ENCODE measurements at places on chromosomes 5 and 9.

DNA sequence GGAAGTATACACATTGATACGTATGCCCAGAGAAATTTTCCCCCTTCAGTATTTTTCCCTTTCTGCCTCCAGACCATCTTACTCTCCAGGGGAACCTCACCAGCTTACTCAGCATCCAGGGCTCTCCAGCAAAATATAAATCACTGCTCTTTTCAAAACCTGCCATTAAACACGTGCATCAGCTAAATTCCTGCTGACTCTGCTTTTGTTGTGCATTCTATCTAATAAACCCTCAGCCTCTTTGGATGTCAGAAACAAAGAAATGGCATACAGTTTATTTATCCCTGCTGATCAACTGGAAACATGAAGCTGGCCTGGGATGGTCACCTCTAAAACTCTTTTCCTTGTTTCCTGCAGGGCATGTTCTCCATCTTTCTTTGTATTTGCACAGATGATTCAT, 126.8 kb downstream of the TRPM3 start:
- DNase-seq: no peak

DNA sequence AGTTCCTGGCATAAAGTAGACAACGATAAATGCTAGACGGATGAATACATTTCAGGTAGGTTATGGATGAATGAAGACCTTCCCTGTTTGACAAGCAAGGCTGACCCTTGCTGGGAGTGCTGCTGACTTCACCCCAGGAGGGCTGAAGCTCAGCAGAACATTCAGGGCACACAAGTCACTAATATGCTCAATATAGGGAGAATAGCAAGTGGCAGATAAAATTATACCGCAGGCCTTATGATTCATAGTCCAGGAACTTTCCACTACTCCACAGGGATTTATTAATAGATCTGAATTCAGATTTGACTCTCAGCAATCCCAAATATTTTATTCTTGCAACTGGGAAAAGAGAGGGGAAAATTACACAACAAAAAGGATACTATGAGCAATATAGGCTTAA, 38.2 kb upstream of the GRAMD2B start:
- no peak for DNase-seq

GRCh38 chr9:90105773-90106172, 501.0 kb downstream of the GADD45G start:
- DNase-seq: no peak

GRCh38 chr5:171207256-171207847, 101.7 kb upstream of the TLX3 start:
- peak; percentile 34 for DNase-seq

GRCh38 chr9:14671377-14671776, 21.9 kb downstream of the ZDHHC21 start:
- DNase-seq: peak; percentile 71

GRCh38 chr5:132821791-132822190, 8.7 kb downstream of the SHROOM1 start:
- no peak for DNase-seq

- DNase-seq: no peak
Observed at GRCh38 chr5:124206540-124206939, 539.9 kb downstream of the ZNF608 start.

Data from activated CD4-positive, alpha-beta T cell treated with anti-CD3 and anti-CD28 coated beads, Interleukin-2, Interleukin-4, amounts not matched to agents 100 ng/mL and 50 ng/mL, durations not matched to agents 16 hours and 8 hours (primary cell).